Hematopoietic multipotent progenitor cell treated with erythropoietin and hydrocortisone succinate and interleukin-3 and kit ligand, for 8 days (in vitro differentiated cells): ENCODE measurements at places on chromosomes 7 and 10.

- DNase-seq = no peak
Measured at GRCh38 chr7:14760730-14761478, 141.6 kb downstream of the DGKB start.

GRCh38 chr10:21737106-21737505, 203.1 kb downstream of the MLLT10 start:
- DNase-seq = no peak

DNA sequence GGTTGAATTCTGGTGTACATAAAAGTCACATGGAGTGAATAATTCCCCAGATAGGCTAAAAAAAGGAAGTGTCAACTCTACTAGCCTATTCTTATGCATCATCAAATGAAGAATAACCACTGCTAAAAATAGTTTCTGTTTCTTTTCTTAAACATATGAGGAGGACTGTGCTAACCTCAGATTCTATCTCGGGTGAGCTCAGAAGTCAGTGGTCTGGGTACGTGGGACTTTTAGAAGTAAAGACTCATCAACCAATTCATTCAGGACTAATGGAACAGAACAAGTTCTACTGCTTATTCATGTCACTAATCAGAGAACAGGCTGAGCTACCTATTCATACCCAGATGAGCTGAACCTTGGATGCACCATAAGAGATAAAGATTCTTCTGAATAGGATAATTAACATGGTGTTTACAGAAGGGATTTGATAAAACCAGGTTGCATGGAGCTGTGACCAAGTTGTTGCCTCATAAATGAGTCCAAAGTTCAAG, 9.5 kb upstream of the ASAH2 start:
- peak; percentile 23 for DNase-seq

DNA sequence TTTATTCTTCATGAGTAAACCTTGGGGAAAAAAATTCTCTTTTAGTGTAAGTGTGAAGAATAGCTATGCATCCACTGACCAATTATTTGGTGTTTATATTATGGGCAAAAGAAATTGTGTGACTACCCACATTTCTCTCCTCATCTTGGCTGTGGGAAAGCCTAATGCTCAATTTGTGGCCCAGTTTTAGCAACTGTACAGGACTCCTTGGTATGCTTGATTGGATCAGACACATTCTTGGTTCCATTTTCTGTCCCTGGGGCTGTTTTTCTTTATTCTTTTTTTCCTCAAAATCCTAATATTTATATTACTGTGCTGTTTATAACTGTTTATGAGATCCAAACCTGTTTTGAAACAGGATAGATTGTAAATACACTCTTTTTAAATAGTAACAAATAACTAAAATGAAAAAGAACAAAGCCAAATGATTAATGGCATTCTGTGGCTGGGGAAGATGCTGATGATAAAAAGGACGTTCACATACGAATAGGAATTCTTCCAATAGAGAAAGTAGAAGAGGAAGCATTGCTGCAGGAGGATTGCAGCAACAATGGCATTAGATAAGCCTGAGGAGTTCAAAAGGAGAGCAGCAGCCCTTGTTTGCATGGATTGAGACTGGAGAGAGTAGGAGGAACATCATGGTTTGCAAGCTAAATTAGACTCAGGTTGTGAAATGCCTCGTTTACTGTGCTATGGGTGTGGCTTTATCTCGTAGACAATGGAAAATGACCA, 580.5 kb downstream of the INHBA start:
- no peak for DNase-seq

- peak; percentile 84 for DNase-seq
Measured at GRCh38 chr7:99473315-99473596, 566 bp downstream of the ZNF789 start.

GRCh38 chr10:80709866-80710265, 172.2 kb downstream of the SH2D4B start:
- no peak for DNase-seq

DNA sequence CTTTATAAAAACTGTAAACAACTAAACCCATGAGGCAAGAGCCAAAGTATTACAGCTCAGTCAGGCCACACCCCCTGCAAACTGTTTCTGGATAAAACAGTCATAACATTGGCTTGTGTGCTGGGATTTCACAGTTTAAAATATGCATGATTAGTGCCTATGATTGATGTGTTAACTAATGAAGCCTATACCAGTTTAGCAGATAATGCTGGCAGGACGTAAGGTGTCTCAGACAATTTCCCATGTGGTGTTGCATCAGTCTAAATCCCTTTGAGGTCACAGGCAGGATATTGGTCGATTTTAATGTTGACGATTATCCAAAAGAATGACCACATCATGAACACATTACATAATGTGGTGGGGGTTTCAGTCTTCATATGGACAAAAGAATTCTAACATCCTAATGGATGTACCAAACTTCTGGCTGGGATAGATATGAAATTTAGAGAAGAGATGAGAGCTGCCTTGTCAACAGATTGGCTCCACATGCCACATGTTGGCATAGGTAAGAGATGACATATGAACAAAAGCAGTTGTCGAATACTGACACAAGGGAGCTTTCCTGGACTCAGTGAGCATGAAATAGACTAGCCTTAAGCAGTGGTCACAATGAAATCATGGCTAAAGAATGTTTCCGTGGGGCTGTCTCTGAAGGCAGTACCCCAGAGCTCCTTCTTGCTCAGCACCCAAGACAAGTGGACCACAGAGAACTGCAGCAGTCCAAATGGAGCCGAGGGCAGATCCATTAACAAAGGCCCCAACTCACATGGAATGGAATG, 445.6 kb downstream of the GFRA1 start:
- no peak for DNase-seq

DNA sequence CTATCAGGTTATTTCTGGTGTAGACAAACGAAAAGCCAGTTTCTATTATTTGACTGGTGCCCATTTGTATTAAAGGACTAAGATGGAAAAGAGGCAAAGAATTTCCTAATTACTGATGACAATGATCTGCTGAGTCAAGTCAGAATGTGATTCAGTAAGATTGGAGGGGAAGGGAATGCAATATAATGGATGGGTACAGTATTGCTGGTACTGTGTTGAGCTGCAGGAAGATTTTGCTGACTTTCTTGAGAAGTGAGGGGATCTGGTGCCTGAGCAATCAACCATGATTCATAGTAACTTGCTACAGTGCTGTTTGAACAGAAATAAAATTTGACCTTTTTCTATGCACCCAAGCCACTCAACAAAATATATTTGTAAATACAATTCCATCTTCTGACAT, 139.1 kb upstream of the RHEB start:
- DNase-seq = no peak

GRCh38 chr7:112784603-112785002, 5.6 kb downstream of the TMEM168 start:
- no peak for DNase-seq

- DNase-seq = no peak
Measured at GRCh38 chr7:80097756-80098155, 36.9 kb upstream of the GNAI1 start.

DNA sequence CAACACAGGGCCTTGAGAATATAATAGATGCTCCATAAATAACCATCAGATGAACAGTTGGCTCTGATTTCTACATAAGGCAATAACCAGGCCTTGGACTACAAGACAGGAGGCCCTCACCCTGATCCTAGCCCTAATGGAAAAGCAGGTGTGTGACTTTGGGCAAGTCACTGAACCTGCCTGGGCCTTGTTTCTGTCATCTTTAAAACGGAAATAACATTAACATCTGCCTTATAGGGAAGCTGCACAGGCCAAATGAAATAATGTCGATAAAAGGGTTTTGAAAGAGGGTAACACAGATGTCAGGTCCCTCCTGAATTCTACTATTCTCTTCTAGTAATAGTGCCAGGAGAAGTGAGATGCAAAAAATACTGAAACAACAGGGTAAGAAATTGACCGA, 20.7 kb downstream of the PIK3AP1 start:
- no peak for DNase-seq

- peak; percentile 60 for DNase-seq
Measured at GRCh38 chr10:104274762-104275721, 6.1 kb downstream of the GSTO2 start.

DNA sequence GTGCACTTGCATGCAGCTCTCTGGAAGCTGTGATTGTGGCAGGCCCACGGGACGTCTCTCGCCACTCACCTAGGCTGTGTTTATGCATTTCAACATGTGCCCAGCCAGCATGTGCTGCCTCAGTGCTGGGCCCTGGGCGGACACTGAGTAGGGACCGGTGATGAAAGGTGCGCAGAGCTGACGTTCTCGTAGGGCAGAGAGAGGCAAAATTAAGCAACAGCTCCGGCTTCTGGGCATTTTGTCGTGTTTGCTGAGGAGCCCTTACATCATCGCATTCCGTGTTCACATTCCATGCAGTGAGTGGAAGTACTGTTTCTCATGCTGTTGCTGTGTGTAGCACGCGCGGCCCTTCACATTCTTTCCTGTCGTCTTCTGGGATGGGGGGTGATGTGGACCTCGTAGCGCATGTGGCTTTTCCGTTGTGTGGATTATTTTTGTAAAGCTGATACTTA, 50.5 kb downstream of the PRF1 start:
- no peak for DNase-seq

GRCh38 chr10:99372546-99373271, 43.6 kb downstream of the CNNM1 start:
- no peak for DNase-seq

GRCh38 chr10:113427811-113428558, 124.9 kb upstream of the HABP2 start:
- DNase-seq = no peak

GRCh38 chr7:12570168-12570533, 369 bp upstream of the SCIN start:
- DNase-seq = no peak

- DNase-seq = no peak
Measured at GRCh38 chr10:23402856-23403255, 36.0 kb upstream of the OTUD1 start.

GRCh38 chr7:51127618-51127904, 189.0 kb downstream of the COBL start:
- no peak for DNase-seq

DNA sequence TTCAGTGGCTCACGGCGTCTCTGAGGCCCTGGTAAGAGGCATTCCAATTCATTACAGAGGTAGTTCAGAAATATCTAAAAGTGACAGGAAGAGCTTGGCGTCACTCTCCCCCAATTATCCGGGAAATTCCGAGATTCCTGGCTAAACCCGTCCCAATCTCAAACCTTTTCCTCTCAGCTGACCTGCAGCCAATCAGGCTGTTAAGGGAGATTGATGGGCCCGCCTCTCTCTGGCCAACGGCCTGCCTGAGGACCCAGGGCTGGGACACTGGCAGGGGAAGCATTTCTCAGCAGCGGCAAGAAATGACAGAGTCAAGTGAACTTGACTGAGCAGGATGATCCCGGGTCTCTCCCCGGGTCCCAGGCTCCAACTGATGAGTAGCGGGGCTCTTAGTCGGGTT, 72.3 kb downstream of the EBF3 start:
- DNase-seq = no peak

DNA sequence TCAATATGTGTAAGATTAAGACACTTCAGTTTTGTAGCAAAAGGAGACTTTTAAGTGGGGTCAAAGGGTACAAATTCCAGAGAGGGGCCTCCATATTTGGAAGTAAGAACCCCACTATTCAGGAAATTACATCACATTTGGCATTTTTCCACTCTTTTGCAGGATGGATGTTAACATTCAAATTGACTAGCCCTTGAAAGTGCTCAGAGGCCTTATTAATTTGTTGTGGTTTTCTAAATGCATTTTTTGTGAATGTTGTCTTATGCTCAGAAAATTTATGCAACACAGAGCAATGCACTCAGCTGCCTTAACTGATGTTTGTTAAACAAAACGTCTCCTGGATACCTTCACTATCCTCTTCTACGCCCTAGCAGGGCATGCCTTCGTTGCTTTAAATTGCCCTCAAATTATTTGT, 50.9 kb upstream of the PDLIM1 start:
- DNase-seq = no peak

DNA sequence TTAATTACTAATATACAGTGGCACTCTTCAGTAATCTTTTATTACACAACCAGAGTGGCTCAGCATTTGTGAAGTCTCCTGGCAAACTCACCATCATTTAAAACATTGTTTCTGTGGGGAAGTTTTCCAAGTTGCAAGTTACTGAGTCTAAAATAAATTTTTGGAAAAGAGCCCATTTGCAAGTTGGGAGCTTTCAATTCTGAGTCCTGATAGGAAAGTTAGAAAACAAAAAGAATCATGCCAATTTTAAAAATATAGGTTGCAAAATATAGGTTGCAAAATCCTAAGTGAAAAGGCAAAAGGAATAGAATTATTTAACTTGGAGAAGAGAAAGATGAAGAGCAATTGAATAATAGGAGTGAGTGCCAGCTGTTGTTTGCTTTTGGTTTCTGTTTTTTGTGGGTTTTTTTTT, 378.8 kb upstream of the C7orf33 start:
- DNase-seq = no peak

GRCh38 chr10:122373721-122374120, 787 bp upstream of the PLEKHA1 start:
- DNase-seq = no peak

GRCh38 chr7:5283421-5284303, 919 bp downstream of the SLC29A4 start:
- no peak for DNase-seq

- DNase-seq = no peak
Measured at GRCh38 chr7:30428246-30429155, 50.1 kb downstream of the NOD1 start.

DNA sequence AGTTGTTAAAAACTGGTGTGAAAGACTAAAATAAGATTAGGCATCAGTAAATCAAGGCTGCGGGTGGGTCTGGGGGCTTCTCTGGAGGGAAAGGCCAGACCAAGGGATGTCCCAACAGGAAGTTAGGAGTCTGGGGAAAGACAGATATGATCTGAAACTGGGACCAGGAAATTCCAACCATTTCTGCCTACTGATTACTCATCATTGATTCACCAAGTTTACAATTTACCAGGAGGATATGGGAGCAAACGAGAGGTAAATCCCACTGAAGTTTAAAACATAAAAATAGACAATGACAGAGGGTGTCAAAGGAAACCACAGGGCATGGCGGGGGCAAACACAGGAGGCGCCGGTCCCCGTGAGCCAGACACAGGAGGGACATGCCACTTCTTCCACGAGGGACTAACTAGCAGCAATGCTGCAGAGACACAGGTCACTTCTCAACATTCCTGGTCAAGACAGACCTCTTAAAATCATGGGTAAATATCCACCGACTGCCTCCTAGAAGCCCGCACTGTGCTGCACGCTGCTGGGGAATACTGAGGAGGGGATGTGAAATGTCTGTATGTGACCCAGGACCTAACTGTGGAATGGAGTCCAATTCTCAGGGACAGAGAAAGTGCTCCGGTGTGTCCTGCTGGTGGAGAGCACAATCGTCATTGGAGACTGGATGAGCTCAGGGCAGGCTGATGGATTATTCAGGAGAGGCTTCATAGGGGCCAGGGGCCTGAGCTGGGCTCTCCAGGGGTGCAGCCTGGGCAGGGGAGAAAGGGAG, 153.4 kb upstream of the KLF14 start:
- DNase-seq = no peak

DNA sequence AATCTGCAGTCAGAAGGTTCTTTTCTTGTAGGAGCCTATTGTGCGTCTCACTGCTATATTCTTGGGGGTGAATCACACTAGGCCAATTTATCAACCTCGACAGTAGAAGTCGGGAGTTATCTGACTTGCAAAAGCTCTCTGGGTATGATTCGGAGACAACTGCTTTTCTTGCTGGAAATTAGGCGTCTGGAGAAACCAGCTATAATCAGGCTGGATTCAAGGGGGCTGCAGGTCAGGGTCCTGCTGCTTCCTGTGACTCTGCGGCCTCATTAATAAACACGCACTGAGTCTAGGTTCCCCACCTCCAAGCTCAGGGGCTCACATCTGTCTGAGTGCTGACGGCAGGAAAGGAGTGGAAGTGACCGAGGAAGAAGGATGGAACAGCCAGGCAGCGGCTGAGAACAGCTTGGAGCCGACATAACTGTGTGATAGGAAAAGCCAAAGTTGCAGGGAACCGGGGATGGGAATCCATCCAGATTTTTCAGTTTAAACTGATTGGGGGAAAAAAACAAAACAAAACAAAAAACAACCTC, 184.6 kb downstream of the FANK1 start:
- no peak for DNase-seq
